Central memory CD8-positive, alpha-beta T cell (primary cell): ENCODE measurements at places on chromosomes 3 and 15.

DNA sequence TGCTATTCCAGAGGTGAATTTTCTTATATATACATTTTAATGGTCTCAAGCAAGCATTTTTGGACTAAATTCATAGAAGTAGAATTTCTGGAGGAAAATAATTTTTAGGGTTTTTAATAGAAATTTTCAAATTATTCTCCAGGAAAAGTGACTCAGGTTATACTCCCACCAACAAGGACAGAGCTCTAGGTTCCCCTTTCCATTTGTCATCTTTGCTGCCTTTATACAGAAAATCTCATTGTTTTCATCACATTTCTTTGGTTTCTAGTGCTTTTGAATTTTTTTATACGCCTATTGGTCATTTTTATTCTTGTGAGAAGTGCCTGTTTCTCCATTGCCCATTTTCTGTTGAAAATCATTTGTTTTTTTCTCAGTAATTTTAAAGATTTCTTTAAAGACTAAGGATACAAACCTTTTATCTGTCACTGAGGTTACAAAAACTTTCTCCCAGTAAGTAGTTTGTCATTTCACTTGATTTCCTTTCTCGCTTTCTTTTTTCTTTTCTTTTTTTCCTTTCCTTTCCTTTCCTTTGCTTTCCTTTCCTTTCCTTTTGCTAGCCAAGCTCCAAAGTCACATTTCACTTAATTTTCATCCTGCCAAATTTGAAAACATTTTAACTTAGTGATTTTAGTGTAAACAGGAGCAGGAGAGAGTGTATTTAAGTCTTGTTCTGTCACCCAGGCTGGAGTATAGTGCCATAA lies 77.1 kb upstream of the CHRNB4 start:
- peaks cover 46% of the 10 kb centered on the region for H3K27me3 ChIP-seq
- no peaks in the 10 kb centered on the region for H3K36me3 ChIP-seq
- H3K27ac ChIP-seq: no peak overlapping the region

GRCh38 chr3:3107858-3108257 lies 2.3 kb downstream of the IL5RA start:
- H3K36me3 ChIP-seq: peaks cover 6% of the 10 kb centered on the region
- peaks cover 20% of the 10 kb centered on the region for H3K4me1 ChIP-seq
- no peak overlapping the region for H3K27ac ChIP-seq
- H3K4me3 ChIP-seq: no peak overlapping the region
- H3K27me3 ChIP-seq: no peaks in the 10 kb centered on the region

DNA sequence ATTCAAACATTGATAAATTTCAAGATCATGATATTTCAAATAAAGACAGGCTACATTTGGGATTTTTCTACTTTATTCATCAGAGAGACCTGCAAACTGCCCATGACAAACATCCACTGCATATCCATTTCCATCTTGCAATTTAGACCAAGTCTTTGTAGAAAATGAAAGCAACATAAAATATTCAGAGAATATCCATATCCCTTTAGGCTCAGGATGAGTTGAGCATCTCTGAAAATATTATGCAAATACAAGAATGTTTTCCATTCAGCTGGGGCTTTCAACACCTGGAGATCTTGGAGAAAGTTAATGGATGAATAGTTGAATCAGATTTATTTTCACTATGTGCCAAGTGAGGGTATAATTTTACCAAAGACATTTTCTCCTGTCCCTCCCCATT lies 103.4 kb downstream of the TUSC7 start:
- no peaks in the 10 kb centered on the region for H3K36me3 ChIP-seq
- no peak overlapping the region for H3K4me3 ChIP-seq
- H3K4me1 ChIP-seq: no peaks in the 10 kb centered on the region
- H3K27ac ChIP-seq: no peak overlapping the region
- no peaks in the 10 kb centered on the region for H3K27me3 ChIP-seq
- DNase-seq: no peak

- peak; percentile 16 for DNase-seq
- H3K27me3 ChIP-seq: no peaks in the 10 kb centered on the region
These were observed 120.9 kb downstream of the SAMMSON start for GRCh38 chr3:70120357-70120966.

GRCh38 chr3:98532709-98533571 lies 1.2 kb downstream of the GPR15 start:
- H3K27me3 ChIP-seq: no peaks in the 10 kb centered on the region
- peak overlapping the region; percentile 39 for H3K27ac ChIP-seq

DNA sequence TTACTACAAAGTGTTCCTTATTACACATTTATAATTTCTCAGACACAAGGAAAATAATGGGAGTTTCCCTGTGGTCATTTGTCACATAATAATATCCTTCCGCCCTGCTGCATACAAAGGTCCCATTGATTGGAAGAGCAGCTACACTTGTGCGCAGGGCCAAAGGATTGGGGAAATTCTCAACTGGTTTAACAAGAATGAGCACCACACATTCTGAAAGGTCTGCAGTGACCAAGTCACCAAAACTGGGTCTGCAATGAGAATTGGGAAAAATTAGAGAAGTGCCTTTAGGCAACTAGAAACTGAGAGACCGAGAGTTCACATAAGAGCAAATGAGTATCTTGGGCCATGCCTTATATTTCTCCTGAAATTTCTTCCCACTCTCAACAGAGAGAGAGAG lies 98.2 kb upstream of the NR2F2 start:
- no peaks in the 10 kb centered on the region for H3K36me3 ChIP-seq
- H3K27me3 ChIP-seq: peaks cover 9% of the 10 kb centered on the region
- H3K27ac ChIP-seq: no peak overlapping the region

DNA sequence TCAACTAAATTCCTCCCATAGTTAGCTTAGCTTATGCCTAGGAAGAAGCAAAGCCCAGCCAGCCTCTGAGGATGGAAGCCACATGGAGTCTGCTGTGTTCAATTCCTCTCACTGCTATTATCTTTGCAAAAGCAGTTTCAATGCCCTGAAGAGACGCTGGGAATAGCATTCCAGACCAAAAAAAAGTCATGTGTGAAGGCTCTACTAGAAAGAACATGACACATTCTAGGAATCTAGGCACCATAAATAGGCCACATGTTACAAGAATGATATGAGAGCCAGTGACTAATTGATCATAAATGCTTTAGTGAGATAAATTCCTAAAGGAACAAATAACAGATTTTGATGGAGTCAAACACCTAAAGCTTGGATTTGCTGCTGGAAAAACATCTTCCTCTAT lies 800.8 kb downstream of the TUSC7 start:
- no peak for DNase-seq
- peaks cover 2% of the 10 kb centered on the region for H3K36me3 ChIP-seq
- H3K27ac ChIP-seq: no peak overlapping the region
- no peaks in the 10 kb centered on the region for H3K27me3 ChIP-seq
- H3K4me3 ChIP-seq: no peak overlapping the region
- H3K4me1 ChIP-seq: no peaks in the 10 kb centered on the region

GRCh38 chr3:170689893-170690660 lies 104.2 kb upstream of the SLC7A14 start:
- H3K4me1 ChIP-seq: no peaks in the 10 kb centered on the region
- no peak overlapping the region for H3K4me3 ChIP-seq
- H3K27ac ChIP-seq: no peak overlapping the region
- DNase-seq: no peak
- no peaks in the 10 kb centered on the region for H3K36me3 ChIP-seq
- H3K27me3 ChIP-seq: peaks cover 6% of the 10 kb centered on the region

- H3K4me3 ChIP-seq: no peak overlapping the region
- peaks cover 56% of the 10 kb centered on the region for H3K4me1 ChIP-seq
- no peaks in the 10 kb centered on the region for H3K27me3 ChIP-seq
- H3K27ac ChIP-seq: peak overlapping the region; percentile 80
These were observed 18.6 kb downstream of the SUCLG2 start for GRCh38 chr3:67635806-67636205.

DNA sequence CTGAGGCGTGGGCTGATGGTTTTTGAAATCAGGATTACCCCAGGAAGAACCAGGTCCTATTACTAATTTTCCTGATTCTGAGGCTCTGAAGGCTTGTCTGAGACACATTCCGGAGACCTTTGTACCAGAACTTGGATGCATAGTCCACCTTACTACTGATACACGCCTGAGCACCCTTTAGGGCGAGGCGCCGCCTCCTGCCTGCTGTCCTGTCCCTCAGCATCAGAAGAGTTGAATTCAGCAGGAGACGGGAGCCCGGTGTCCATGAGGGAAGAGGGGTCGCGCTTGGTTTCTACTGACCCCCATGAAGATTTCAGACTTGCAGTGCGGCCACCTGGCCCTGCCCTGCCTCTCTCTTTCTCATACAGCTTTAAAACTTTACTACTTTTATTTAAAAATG lies 49.9 kb downstream of the KLF13 start:
- peaks cover 15% of the 10 kb centered on the region for H3K4me1 ChIP-seq
- peak overlapping the region; percentile 71 for H3K27ac ChIP-seq
- peaks cover 68% of the 10 kb centered on the region for H3K36me3 ChIP-seq
- no peaks in the 10 kb centered on the region for H3K27me3 ChIP-seq
- peak overlapping the region; percentile 16 for H3K4me3 ChIP-seq

- no peaks in the 10 kb centered on the region for H3K27me3 ChIP-seq
- no peaks in the 10 kb centered on the region for H3K4me1 ChIP-seq
- H3K27ac ChIP-seq: no peak overlapping the region
These were observed 20.7 kb downstream of the GBE1 start for GRCh38 chr3:81740731-81741130.

DNA sequence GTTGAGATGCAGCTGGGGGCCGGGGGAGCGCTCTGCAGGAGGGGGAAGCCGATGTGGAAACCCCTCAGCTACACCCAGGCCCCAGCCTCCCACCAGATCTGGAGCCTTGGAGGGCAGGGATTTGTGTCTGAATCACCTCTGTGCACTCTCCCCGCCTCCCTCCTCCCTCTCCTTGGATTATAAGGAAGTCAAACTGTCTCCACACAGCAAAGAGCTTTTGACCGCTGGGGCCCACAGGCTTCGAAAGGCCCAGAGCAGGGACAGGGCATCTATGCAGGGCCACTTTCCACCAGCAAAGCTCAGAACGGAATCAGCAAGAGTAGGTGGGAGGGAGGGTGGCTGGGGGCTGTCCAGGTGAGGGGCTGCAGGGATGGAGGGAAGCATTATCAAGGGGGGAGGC lies 68.9 kb downstream of the IQSEC1 start:
- H3K36me3 ChIP-seq: peaks cover 23% of the 10 kb centered on the region
- H3K4me1 ChIP-seq: peaks cover 86% of the 10 kb centered on the region
- DNase-seq: no peak
- no peak overlapping the region for H3K4me3 ChIP-seq
- no peaks in the 10 kb centered on the region for H3K27me3 ChIP-seq
